Stimulated activated CD8-positive, alpha-beta memory T cell treated with anti-CD3 and anti-CD28 coated beads, Interleukin-12 subunit alpha, Interleukin-12 subunit beta, amount 100 ng/mL, for 1 hour (primary cell): ENCODE measurements at places on chromosomes 3 and 15.

DNA sequence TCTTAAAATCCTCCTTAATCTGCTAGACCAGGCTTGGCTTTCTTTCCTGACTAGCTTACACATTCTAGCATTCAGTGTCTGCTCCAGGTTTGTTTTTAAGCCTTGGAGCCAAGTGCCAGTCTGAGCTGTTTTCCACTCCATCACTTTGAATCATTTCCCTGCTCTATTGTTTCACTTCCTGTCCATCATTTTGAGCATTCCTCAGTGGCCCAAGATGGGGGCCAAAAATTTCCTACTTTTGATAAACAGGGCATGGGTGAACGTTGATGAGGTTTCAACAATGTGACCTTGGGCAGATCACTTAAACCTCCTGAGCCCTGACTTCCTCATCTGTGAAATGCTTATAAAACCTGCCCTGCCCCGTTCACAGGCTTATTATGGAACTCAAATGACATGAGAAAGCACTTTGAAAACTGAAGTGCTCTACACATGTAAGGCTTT is 4.4 kb downstream of the CYP19A1 start:
- DNase-seq: no peak

DNA sequence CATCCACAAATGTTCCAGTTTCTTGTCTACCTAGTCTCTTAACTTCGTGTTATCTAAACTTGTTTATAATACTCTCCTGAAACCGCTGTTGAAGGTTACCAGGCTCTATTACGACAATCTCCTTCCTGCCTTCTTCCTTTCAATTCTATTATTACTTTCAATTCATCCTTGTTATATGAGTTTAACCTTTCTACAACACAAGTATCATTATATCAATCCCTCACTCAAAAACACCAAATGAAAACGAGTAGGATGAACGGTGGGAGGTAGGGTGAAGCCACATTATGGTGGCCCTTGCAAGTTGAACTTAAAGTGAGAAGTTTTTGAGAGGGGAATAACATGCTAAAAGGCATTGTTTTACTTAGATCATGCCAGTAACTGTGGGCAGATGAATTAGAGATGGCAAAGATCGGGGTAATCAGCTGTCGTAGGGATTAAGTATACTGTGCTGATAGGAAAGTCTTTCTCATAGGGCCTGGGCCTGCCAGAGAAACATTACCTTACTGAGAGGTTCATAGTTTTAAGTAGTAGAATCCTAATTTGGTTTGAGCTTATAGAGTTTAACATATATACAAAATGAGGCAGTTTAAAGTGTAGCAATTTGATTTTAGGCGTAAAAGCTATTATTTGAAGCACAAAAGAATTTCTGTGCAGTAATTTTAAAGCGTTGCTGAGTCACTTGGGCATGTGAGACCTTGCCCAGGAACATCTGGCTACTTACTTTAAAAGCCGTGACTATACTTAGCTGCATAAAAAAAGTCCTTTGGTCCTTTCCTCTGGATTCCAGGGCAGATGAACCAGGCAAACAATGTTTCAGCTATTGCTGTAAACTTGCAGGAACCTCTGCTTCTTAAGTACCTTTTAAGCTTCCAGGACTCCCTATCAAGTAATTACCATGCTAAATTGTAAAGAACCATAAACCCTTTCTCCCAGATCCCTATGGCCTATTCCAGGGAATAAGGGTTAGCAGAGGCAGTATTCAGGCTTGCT is 3.3 kb upstream of the CEP97 start:
- no peak for DNase-seq

DNA sequence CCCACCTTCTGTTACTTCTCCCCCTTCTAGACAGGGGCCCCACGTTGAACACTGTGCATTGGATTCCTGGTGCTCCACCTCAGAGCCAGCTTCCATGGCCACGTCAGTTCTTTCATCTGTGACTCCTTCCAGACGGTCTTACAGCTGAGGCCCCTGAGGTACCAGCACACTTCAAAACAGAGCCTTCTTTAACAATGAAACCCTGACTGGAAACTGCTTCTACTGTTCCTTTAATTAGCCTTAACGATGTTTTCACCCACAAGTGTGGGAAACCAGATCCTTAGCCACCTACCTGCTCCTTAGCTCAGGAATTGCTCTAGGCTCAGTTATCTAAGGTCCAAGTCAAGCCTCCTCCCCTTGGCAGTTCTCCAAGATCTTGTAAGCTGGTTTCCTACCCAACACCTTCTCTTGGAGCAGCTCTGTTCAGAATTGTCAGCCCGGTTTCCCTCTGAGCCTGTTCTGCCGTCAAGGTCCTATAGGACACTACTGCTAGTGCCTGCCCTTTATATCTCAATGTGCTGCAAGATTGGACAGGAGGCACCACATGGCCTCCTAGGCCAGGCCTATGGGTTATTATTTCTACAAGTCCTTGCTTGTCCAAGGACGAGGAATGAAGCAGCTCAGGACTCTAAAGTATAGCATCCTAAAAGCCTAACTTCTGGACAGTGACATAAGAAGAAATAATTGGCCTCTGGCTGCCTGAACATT is 80.7 kb downstream of the FMN1 start:
- DNase-seq: no peak

GRCh38 chr3:34020170-34020569 is 221.7 kb downstream of the PDCD6IP start:
- no peak for DNase-seq

- no peak for DNase-seq
These were observed 407.6 kb downstream of the ZIC1 start for GRCh38 chr3:147816752-147817151.

- DNase-seq: no peak
These were observed 22.0 kb upstream of the ANXA2 start for GRCh38 chr15:60419753-60420152.

DNA sequence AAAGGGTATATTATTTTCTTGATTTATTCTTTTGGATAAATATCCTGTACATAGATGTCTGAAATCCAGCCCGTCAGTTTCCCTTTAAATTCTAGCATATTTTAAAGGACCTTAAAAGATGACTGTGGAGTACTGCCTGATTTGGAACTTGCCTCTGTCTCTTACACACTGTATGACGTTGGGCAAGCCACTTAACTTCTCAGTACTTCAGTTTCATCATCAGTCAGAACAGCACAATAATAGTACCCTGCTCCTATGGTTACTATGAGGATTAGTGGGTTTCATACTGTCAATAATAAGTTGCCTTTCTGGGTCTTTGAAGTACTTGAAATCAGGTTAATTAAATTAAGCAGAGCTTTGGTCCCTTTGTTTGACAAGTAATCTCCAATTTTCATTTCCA is 374.3 kb downstream of the TIGIT start:
- DNase-seq: no peak

GRCh38 chr3:11819146-11819689 is 27.5 kb downstream of the TAMM41 start:
- DNase-seq: no peak

DNA sequence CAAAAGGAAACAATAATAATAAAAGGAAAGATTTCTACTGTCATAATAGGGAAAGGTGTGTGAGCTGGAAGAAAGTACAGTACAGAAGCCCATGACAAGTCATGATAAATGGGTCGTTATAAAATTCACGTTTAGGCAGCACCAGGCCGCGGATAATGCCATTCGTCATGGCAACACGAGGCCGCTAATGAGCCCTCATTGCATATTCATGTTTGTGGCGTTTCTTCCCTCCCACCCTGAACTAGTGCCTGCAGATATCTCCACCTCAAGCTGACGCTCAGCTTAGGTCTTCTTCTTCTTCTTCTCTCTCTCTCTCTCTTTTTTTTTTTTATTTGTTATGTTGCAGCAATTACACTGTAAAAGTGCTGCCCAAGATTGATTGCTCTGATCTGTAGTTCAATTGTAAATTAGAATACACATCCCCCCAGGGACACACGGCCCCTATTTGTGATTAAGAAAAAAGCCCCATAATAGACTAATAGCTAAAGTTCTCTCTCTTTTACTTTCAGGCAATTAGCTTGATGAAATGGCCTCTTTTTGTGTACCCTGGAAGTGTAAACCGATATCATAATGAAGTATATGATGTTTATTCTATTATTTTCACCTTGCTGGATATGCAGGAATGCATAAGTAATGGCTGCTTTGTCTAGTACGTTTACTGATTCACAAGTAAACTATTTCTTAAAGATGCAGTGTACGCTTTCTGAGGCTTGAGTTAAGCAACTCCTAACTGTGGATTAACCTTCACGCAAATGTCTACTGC is 61.9 kb upstream of the NR2F2 start:
- DNase-seq: no peak

DNA sequence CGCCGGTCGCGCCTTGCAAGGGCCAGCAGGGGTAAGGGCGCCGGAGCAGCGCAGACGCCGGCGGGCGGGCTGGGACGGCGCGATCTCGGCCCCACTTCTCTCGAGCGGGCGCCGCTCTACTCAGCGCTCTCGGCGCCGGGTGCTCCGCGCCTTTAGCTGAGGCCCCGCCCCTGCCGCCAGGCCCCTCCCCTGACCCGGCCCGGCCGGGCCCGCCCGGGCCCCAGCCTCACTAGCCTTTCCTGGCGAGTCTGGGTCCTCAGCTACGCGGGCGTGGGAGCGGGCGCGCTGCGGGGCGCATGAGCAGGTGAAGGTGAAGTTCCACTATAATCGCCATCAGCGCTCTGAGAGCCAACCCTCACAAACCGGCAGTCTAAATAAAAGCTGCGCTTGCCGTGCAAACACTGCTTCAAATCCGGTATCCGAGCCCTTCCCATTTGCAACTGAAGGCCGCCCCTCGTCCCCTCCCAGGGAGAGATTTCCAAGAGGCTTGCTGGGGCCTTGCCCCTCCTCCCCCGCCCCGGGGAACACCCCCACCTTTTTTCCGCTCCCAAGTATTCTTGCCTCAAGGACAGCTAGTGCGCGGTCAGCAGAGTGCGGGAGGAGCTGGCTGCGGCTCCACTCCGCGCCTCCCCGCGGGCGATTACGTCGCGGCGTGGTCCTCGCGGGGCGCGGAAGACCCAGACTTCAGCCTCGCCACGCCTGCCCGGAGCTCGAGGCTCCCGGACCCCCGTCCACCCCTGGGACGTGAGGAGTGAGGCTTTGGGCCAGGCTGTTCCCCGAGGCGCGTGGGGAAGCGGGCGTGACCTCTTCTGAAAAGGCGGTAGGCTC is at the start of gene RPP25:
RPP25 (minus strand) TSS at position 125 of the 828 bp plus-strand sequence. CDS start 189 bp downstream, outside the sequence.
- DNase-seq: peak; percentile 51

DNA sequence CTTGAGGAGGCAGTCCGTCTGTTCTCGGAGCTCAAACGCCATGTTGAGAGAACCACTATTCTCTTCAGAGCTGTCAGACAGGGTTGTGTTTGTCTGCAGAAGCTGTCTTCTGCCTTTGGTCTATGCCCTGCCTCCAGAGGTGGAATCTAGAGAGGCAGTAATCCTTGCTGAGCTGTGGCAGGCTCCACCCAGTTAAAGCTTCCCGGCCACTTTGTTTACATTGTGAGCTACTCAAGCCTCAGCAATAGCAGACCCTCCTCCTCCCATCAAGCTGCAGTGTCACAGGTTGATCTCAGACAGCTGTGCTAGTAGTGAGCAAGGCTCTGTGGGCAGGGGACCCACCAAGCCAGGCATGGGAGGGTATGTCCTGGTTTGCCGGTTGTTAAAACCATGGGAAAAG is 8.9 kb downstream of the OR5AC2 start:
- no peak for DNase-seq

DNA sequence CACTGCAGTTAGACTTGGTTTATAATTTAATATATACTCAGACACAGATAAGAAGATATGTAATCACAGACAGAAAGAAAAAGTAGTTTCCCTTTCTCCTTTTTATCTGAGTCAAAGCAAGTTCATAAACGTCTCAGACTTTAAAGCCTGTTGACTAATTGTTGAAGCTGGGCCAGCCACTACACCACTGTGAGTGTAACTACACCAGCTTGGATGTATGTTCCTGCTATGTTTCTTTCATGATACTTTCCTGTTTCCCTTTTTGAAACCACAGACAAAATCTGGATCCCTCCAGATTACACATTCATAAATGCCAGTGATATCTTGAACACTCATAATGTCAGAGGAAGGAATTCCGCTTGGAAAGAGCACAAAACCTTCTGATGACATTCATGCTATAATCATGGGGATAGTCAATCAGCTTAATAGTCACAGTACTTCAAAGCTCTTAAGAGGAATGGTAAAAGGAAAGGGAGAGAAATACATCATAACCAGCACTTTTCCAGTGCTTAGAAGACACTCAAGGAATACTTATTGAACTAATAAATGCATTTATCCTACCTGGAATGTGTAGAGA is 32.0 kb downstream of the KCNMB2 start:
- no peak for DNase-seq

- no peak for DNase-seq
These were observed 45.7 kb downstream of the KPNA1 start for GRCh38 chr3:122468896-122469533.

DNA sequence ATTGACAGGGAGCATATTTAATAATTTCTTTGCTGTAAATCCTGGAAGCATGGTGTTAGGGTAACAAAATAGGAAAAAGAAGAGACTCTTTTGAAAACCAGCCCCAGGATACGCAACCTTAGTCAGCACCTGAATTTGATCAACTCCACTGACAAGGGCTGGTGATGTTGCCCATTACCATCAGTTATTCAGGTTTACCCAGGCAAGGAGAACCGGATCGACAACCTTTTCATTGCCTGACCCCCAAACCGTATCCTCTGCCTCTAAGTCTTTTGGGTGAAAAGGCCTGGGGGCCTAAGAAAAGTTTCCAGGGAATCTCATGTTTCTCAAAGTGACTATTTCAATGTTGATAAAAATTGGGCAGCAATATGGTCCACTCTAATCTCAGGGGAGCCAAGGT is 313.3 kb downstream of the KBTBD8 start:
- no peak for DNase-seq

- DNase-seq: no peak
These were observed 42.5 kb upstream of the FMN1 start for GRCh38 chr15:33236841-33237509.

GRCh38 chr3:102896851-102897621 is 462.2 kb downstream of the ZPLD1 start:
- no peak for DNase-seq

GRCh38 chr3:122668930-122669730 is 11.5 kb upstream of the PARP14 start:
- no peak for DNase-seq

DNA sequence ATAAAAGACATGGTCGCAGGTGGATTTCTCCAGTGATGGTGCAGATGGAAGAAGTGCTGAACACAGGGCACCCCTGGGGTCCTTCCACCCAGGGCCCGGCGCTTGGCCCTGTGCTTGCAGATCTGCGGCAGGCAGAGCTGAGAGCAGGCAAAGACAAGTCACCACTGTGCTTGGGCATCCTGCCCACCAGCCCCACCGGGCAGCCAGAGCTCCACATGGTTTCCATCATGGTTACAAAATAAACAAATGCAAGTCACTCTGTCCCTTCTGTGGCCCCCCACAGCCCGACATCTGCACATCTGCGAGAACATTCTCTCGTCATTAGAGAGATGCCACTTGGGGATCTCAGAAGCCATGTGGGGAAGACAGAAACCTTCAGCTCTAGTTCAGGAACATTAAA is 37.6 kb upstream of the SFMBT1 start:
- DNase-seq: no peak

GRCh38 chr15:70067011-70067410 is 30.7 kb downstream of the TLE3 start:
- DNase-seq: no peak

DNA sequence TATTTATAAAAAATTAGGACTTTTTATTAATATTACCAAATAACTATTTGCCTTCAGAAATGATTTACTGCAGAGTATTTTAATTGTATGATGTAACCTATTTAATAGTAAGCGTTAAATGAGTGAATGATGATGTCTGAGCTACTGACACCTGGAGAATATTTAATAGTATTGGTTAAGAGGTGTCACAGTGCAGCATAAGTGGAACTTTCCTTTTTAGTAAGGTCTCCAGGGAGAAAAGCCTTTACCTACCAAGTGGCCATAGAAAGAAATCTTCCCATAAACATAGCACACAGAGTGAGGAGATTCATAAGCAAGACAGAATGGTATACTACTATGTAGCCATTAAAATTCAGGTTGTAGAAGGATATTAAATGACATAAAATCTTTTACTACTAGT is 441.7 kb downstream of the TBL1XR1 start:
- no peak for DNase-seq
